ENCODE measurements at places on chromosomes 3 and 15.

- no peak for DNase-seq
Observed at GRCh38 chr3:168834558-168834957, 738.8 kb upstream of the GOLIM4 start.

GRCh38 chr3:69385723-69386555 is at the start of gene FRMD4B:
FRMD4B (minus strand) TSS chr3:69386088; CDS start chr3:69385989, 99 bp downstream.
- DNase-seq, result peak; percentile 88

GRCh38 chr3:50466177-50466576 is 37.3 kb downstream of the CACNA2D2 start:
- no peak for DNase-seq

DNA sequence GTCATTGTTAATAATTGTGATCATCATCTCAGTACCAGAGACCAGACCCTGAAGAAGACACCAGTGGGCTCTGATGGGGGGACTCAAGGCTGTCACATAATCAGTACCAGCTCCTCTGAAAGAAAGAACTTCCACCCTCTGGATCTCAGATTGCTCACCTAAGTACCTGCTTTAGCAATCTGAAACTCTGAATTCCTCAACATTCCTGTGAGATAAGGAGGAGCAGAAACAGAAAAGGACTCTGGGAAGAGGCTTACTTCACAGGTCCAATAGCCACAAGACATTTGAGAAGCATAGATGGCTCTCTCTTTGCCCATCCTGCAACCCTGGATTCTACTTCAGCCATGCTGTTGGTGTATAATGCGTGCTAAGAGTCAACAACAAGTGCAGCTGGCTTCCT is 44.0 kb upstream of the OXTR start:
- DNase-seq, result no peak

- no peak for DNase-seq
Observed at GRCh38 chr3:52030714-52031310, 25.6 kb downstream of the DUSP7 start.

GRCh38 chr3:98172621-98173020 is 6.1 kb downstream of the OR5H15 start:
- no peak for DNase-seq

DNA sequence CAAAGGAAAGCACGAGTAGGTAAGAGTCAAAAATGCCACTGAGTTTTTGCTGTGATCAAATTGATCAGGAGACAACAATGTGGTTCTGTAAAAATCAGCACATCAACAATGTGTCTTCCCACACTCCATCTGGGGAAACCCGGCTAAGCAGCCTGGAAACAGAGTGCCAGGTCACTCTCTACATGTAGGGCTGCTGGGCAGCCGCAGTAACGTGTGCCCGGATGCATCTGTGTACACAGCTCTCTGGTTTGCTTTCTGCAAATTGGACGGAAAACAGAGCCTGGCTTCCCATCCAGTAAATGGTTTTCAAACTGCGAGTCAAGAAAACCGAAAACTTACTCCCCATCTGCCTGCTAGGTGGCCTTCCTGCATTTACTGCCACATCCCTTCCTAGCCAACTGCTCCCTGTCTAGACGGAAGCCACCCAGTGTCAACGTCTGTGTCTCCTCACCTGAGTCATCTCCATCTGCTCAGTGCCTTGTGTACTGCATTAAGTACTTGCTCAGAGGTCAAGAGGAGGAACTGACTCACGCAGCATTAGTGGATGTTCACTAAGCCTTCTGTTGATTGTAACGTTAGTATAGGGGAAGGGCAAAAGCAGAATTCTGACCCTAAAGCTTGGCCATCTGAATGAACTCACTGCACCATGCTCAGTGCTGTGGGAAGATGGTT is 124.1 kb downstream of the TJP1 start:
- DNase-seq, result no peak

GRCh38 chr3:149657321-149657925 is 402 bp downstream of the WWTR1 start:
- DNase-seq, result peak; percentile 47

DNA sequence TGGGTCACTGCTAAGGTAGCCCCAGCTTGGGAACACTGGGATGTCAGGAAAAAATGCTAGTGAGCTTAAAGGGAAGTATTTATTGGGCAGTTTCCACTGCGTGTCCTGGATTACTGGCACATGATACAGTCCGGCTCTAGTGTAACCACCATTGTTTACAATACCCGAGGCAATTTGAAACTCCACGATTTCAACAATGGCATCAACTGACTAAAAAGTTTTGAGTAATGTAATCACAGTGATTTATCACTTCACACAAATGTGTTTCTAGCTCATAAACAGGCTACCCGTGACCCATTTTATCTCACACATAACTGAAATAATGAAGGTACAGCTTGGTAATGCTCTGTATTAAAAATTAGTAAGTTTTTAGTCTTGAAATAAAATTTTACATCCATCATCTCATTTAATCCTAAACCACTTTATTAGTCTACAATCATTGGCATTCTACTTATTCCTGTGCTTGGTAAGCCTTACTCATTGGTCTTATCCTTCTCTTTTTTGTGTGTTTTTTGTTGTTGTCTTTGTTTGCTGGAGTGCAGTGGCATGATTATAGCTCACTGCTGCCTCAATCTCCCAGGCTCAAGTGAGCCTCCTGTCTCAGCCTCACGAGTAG is 7.6 kb downstream of the ZMAT3 start:
- no peak for DNase-seq

GRCh38 chr15:79002581-79002980 is 57.7 kb upstream of the CTSH start:
- no peak for DNase-seq

Measured in nucleus accumbens (tissue), 56 donors.